Activated T-cell treated with anti-CD3 and anti-CD28 coated beads for 1 hour (primary cell): ENCODE measurements at places on chromosomes 5 and 9.

GRCh38 chr9:130934702-130935647 lies 4.1 kb downstream of the FIBCD1 start:
- DNase-seq: no peak

- no peak for DNase-seq
These were observed 217.6 kb upstream of the DMRTA1 start for GRCh38 chr9:22229069-22229468.

- DNase-seq: no peak
These were observed 80.0 kb upstream of the OTULINL start for GRCh38 chr5:14501353-14502293.

GRCh38 chr9:95027914-95028852 lies 289.3 kb downstream of the FANCC start:
- DNase-seq: no peak

DNA sequence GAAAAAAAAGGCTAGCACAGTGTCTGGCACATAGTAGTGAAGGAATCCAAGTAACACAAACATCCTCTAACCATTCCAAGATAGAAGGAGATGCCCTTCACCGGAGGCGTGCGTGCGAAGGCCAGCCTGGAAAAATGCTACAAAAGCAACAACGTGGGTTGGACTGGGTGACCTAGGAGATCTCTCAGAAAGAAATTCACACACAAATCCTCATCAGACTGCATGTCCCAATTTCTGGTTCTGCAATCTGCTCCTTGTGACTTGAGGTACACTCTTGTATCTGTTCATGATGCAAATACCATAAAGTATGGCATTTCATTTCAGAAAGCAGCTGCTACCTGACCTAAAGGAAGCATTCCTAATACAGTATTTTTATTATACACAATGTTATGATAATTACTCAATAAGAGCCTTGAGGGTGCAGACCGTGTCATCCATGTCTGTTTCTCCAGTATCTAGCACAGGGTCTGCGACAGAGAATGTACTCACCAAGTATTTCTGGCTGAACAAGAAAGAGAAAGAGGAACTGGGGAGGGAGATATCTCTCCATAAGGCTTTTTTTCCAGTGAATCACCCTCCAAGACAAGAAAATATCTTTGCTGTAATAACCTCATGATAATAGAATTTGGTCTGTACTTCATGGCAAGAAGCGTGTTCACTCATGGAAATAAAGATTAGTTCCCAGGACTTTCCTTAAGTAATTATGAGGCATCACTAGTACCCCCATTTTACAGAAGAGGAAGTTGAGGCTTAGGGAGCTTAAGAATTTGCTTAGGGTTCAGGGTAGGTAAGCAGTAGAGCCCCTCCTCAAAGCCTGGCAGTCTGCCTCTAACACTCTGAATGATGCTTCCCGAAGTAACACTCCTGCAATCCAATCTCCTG lies 138.3 kb downstream of the CDK5RAP2 start:
- DNase-seq: no peak

GRCh38 chr9:95971815-95972214 lies 96.3 kb downstream of the ERCC6L2 start:
- no peak for DNase-seq

- no peak for DNase-seq
These were observed 566.7 kb downstream of the CCDC171 start for GRCh38 chr9:16119261-16120230.

- no peak for DNase-seq
These were observed 39.6 kb upstream of the RXRA start for GRCh38 chr9:134286471-134287245.

- no peak for DNase-seq
These were observed 858 bp upstream of the SOWAHA start for GRCh38 chr5:132812123-132812765.

- no peak for DNase-seq
These were observed 34.2 kb downstream of the IPPK start for GRCh38 chr9:92635760-92636159.

- no peak for DNase-seq
These were observed 1.4 kb upstream of the MLLT3 start for GRCh38 chr9:20623748-20624124.

DNA sequence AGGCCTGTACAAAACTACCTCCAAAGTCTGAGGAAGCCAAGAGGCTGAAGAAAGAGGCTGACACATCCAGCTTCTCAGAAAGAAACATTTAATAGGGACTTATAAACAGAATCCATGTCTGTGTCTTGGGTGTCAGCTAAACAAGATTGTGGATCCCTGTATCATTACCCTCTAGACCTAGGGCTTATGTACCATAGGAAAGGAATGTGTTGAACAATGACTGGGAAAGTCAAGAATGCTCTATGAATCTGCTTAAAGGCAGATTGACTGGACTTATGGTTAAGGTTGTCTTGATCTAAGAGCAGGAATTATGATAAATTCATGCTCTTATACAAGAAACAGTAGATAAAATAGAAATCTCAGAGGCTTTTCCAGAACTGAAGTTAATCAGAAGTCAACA lies 335.7 kb upstream of the RPS23 start:
- DNase-seq: no peak

GRCh38 chr5:155381654-155382053 lies 368.1 kb downstream of the KIF4B start:
- no peak for DNase-seq

- no peak for DNase-seq
These were observed 967 bp downstream of the ANKRD31 start for GRCh38 chr5:75235711-75236110.

- no peak for DNase-seq
These were observed 114.6 kb downstream of the FAM170A start for GRCh38 chr5:119743927-119744326.

GRCh38 chr5:150398722-150399523 lies 13.8 kb downstream of the CD74 start:
- no peak for DNase-seq

DNA sequence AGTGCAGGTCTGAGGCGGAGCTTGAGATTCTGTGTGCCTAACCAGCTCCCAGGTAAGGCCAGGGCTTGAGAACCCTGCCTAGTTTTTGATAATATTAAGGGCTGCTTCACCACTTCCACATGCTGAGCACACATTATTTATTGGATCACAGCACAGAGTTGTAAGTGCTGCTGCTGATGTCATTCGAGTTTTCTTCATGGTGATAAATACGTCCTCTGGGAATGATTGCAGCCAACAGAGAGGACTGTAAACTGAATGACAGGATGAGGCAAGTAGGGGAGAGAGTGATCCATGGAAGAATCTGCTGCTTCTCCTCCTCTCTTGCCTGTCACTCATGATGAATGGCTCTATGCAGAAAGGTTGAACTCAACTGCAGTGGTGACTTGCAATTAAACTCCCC lies 77.9 kb upstream of the VPS13A start:
- DNase-seq: no peak

DNA sequence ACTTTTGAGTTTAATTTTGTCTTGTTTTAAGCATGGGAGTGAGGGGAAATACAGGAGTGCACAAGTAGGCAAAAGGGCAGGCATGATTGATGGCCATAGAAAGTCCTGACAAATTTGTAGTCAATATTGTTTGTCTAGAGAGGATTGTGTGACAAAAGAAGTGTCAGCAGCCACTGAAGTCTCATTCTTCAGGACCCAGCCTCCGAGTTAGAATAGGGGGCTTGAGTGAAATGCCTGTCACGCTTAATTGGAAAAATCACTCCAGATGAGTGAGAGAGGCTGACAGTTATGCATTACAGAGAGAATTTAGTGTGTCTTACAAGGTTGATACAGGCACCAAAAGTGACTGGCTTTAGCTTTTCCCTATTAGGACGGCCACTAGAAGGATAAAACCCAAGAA lies 81.9 kb upstream of the RPS23 start:
- DNase-seq: no peak

GRCh38 chr9:126002476-126003350 lies 255.5 kb downstream of the PBX3 start:
- no peak for DNase-seq

GRCh38 chr9:8653855-8654254 lies 854.3 kb upstream of the DMAC1 start:
- DNase-seq: no peak
